NCI-H446 (cell line): ENCODE measurements at places on chromosomes 1 and 21.

GRCh38 chr21:32364387-32364786 is 28.4 kb downstream of the URB1 start:
- DNase-seq, result no peak

DNA sequence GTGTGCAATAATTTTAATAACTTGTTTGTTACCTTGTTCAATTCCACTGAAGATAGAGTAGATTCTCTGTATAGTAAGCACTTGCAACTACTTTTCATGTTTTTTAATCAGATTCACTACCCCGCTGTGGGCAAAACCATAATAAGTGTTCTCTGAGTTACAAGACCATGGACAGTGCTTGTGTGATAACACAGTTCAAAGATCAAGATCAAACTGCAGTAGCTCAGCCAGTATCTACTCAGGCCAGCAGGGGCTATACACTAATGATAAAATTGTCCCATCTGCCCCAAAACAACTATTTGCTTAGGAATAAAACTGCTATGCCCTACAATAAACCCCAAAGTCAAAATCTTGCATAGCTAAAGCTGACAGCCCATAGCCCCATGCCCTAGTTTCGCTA is 129.6 kb downstream of the LRRC7 start:
- no peak for DNase-seq

DNA sequence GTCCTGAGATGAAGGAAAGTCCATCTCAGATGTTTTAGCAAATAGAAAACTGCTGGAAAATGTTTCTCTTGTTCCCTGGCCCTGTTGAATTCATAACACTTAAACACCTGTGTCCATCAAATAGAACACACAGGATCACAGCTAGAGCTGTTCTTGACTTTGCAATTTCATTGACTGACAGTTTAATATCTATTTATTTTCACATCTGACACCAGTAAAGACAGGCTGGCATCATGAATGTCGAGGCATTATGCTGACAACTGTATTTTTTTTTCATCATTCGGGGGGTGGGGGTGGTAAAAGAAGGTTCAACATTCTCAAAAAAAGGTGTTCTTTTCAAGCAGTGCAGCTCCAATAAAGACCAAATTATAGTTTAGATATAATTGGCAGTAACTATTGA is 591.2 kb upstream of the PTBP2 start:
- no peak for DNase-seq

DNA sequence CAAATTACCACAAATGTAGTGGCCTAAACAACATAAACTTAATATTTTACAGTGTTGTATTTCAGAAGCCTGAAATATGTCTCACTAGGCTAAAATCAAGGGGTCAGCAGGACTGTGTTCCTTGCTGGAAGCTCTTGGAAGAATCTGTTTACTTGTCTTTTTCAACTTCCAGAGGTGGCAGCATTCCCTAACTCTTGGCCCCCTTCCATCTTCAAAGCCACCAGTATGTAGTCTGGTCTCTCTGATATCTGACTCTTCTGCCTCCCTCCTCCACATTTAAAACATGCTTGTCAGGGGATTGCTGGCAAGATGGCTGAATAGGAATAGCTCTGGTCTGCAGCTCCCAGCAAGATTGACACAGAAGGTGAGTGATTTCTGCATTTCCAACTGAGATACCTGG is 567.5 kb downstream of the PLA2G4A start:
- peak; percentile 42 for DNase-seq

DNA sequence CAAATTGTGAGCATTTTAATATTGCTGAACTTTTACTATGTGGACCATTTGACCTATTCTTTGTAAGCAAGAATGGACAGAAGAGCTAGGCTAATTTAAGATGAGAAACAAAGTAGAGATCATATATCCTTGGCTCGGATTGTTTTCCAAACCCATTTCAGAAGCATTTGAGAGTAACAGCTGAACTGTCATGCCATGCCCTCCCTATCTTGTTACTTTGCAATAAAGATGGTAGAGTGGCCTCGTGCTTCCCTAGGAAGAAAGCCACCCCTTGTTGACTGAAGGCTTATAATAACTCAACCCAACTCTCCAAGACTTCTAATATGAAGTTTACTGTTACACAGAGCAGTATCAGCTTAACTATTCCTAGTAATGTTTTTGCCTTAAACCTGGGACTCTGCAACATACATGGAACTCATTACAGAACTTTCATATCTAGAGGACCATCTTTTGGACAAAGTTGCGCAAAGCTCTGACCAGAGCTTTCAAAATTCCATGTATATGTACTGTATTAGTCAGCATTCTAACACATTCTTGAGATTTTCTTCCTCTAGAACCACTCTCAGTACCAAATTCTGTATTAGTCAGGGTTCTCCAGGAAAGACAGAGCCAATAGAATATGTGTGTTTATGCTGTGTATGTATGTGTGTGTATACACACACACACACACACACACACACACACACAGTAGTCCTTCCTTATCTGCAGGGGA is 68.7 kb downstream of the ADAMTS1 start:
- no peak for DNase-seq

DNA sequence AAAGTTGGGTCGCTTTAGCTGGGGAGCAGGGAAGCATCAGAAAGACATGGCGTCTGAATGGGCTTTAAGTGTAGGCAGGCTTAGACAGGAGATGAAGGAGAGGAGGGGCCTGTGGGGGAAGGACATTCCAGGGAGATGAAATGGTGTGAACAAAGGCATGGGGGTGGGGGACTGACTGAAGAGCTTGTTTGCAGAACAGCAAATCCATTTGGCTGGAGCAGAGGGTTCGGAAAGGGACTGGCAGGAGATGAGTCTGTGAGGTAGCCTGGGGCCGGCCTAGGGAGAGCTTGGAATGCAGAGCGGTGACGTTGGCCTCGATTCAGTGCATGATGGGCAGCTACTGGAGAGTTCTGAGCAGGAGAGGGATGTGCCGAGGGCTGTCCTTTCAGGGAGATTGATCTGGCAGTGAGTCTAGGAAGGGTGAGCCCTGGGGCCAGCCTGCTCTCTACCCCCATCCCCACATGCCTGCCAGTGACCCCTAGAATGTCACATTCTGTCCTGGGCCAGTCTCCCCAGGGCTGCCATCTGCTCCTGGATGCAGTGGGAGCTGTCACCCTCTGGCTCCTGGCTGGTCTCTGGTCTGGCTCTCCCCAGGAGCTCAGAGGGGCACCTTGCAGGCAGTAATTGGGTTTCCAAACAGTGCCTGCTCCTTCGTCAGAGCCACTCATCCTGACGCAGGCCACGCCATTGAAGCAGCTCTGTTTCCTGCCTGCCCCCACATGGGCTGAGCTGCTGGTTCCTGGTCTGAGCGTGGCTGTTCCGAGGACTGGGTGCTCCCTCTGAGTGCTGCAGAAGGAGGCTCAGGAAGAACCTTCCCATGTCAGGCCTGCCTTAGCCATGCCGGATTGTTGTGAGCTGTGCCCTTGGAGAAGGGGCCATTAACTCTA is 22.3 kb upstream of the TMEM222 start:
- DNase-seq, result peak; percentile 98
